ENCODE measurements at places on chromosomes 7 and 10. TPM values are rescaled to one million over a fixed set of nuclear protein-coding genes. Genes with fewer than 3 reads are reported as not detected.

DNA sequence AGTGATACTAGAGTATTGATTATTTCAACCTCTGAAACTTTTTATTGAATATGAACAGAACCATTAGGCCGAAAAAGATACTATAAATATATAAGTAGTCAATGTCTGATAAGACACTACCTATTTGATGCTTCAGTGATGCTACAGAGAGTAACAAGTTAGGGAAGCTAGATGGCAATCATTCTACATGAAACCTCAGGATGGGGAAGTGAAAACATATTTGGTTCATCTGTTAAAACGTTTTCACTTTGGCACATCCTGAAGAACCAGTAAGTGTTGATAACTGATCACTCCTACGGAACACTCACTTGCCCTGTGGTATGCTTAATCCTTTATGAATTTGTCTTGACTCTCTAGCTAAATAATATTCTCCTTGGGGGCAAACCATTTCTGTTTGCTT is 1064.9 kb downstream of the NXPH1 start:
- no peak for ATAC-seq

- no peak for ATAC-seq
These were observed 78.5 kb downstream of the C7orf25 start for GRCh38 chr7:42833411-42833810.

GRCh38 chr7:105454921-105455320 is 66.2 kb upstream of the SRPK2 start:
- ATAC-seq = no peak

GRCh38 chr7:131157530-131158243 is 170.0 kb upstream of the MKLN1 start:
- ATAC-seq = no peak

GRCh38 chr7:151228024-151228866 is 1.2 kb upstream of the ABCF2 start:
- ATAC-seq = no peak

- peak; percentile 64 for ATAC-seq
These were observed 158.9 kb upstream of the TNRC18 start for GRCh38 chr7:5582532-5582935.

ITIH2 gene
- total RNA-seq = not detected

DNA sequence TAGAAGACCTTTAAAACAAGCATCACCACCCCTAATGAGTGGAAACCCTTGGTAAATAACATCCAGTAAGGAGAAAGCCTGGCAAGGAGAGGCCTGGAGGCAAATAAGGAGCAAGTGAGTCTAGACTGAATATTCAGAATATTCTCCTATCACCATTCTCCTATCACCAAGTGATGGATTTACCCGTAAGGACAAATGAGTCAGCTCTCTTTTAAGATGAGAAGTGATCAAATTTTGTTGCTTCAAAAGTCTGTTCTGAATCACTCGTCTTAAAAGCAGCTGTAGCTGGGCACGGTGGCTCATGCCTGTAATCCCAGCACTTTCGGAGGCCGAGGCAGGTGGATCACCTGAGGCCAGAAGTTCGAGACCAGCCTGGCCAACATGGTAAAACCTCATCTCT is 28.4 kb downstream of the KIAA1549 start:
- ATAC-seq = no peak

ADGRA1 gene
- not detected for total RNA-seq

DNA sequence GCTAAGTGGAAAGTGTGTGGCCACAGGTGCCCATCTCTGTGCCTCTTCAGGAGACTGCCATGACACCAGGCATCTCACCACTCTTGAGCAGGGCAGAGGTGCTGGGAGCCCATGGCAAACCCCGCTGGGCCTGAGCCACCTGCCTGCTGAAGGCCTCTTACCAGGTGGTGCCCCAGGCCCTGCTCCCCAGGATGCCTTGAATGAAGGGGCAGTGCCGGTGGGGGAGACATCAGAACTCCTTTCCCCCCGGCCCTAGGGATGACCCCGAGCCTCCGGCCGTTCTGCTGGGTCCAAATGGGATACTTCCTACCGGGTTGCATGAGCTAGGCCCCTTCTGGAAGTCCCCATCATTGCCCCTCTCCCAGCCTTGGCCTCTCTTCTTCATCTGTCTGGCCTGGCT is 37.6 kb downstream of the UNC5B start:
- ATAC-seq = no peak

DNA sequence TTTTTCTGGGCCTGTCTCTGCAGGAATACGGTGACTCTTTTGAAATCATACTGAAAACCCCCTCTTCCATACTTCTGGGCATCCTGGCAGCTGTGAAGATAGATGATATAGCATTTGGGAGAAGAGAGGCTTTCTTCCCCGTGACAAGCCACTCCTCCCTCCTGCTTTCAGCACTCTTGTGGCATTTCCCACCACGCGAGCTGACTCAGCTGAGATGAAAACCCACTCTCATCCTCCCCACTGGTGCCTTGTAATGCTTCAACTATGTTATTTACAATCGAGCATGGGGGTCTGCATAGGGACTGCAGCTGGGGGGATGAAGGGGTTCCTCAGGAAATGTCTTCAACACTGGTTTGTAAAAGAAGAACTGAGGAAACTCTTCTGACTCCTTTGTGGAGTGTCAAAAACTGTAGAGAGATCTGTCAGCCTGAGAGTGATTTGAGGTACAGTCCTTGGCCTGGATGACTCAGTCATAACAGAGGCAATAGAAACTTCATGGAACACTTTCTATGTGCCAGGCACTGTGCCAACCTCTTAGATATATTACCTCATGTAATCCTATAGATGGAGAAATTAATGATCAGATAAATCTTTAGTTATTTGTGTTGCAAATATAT is 1.7 kb upstream of the TBATA start:
- peak; percentile 93 for ATAC-seq

DNA sequence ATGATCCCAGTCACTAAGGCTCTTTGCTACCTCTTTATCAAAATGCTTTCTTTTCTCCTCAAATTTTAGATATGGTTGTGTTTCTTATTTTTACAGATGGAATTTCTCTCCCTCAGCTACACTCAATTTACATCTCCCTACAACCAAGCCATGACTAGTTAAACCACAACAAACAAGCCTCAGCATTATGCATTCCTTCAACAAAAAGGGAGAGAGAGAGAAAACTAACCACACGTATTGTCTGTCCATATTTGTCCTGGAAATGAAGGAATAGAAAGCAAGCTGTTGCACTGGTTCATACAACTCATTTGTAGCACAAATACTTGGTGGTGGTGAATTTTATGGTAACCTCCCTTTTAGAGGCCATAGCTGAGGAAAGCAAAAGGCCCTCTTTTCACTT is 286.4 kb downstream of the AHR start:
- no peak for ATAC-seq

LIPF gene
- not detected for total RNA-seq

DNA sequence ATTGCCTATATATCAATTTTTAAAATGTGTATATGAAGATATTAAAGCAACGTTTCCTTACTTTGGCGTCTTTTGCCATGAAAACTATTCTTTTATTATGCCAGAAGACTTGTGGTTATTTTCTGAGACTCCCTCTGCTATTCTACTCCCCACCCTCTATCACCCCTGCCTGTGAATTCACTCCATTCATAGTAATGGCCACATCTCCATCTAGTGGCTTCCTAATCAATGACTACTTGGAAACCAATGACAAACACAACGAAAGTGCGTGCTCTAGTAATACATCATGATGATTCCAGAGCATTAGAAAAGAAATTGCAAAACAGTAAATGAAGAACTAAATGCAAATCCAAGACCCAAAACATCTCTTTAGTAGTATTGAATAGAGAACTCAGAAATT is 186.7 kb upstream of the HGF start:
- ATAC-seq = no peak

GRCh38 chr10:74103560-74104258 is 46.9 kb downstream of the AP3M1 start:
- no peak for ATAC-seq

DNA sequence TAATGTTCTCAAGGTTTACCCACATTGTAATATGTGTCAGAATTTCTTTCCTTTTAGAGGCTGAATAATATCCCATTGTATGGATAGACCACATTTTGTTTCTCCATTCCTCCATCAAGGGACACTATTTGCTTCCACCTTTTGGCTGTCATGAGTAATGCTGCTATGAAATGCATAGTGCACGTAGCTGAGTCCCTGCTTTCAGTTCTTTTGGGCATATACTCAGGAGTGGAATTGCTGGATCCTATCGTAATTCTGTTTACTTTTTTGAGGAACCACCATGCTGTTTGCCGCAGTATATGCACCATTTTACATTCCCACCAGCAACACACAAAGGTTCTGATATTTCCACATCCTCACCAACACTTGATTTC is 60.0 kb downstream of the PRF1 start:
- ATAC-seq = no peak

DNA sequence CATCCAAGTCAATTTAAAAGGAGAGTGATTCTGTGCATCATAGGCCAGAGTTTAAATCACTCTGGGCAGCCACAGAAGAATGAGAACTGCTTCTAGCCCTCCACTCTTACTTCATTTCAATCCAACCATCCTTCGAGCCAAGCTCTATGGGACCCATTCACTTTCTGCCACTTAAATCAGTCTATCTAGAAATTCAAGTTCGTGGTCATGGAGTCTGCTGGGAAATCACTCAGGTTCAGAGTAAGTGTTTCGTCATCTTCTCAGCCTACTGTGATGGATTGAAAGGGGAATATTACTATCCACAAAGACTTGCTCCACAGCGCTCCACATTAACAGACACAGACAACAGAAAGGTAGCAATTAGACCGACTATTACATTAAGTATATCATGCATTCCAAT is 4.6 kb downstream of the DCLRE1C start:
- no peak for ATAC-seq
